ENCODE measurements at places on chromosomes 4 and X.

DNA sequence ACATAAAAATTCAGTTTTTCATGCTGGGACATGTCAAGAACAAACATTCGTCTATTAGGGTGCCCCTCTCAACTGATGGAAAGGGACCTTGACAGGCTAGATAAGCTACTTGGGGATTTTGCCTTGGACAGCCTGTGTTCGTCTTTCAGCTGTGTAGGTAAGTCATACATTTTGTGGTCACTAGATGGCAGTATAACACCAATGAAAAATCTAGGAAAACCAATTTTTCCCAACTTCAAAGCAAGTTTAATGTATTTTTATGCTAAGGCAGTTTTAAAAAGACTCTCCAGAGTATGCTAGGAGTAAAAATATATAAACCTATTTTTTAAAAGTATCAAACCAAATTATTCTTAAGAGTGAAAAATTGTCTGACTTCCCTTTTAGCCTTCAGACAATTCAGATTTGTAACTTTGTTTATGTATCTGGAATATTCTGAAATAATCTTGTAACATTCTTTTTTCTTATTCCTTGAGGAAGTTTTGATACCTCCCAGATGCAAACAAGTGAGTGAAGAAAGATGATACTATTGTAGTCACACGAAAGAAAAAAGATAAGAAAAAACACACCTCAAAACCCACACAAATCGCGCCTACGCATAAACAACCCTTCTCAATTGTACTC lies 158.3 kb downstream of the CPE start:
- no peak for DNase-seq

DNA sequence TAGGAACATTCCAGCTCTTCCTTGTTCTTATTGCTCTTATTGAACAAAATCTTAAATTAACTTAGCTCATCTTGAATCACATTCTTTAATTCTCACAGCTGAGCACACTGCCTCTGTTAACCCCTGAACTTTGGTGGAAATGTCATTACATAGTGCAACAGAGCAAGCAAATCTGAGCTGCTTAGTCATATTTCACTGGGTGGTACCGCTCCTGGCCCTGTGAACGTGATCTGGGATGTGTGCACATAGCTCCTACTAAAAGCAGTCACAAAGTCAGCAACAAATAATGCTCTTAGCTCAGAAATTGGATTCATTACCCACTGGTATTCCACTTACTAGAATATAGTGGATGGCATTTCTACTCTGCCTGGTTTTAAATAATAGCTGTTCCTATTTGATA lies 27.9 kb downstream of the ARHGEF6 start:
- no peak for DNase-seq

DNA sequence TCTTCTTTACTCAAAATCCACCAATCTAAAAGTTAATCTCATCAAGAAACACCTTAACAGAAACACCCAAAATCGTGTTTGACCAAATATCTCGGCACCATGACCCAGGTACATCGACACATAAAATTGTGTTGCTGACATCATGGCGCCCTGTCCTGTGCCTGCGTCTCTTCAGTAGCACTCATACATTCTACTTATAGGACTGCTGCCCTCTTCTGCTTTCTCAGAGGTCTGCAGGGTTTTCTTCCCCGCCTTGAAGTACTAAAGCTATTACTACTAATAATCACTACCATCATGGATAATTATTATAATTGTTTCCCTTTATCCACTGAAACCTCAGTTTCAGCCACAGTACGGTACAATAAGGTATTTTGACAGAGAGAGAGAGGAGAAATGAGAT lies 1403.1 kb upstream of the TENM3 start:
- DNase-seq, result no peak

- DNase-seq, result no peak
Observed at GRCh38 chr4:16992566-16993225, 94.3 kb upstream of the LDB2 start.

GRCh38 chr4:124035364-124036041 lies 638.9 kb downstream of the SPRY1 start:
- no peak for DNase-seq

GRCh38 chr4:21410372-21410771 lies 538.2 kb downstream of the KCNIP4 start:
- DNase-seq, result no peak

GRCh38 chr4:36392024-36392423 lies 110.6 kb downstream of the DTHD1 start:
- DNase-seq, result no peak

DNA sequence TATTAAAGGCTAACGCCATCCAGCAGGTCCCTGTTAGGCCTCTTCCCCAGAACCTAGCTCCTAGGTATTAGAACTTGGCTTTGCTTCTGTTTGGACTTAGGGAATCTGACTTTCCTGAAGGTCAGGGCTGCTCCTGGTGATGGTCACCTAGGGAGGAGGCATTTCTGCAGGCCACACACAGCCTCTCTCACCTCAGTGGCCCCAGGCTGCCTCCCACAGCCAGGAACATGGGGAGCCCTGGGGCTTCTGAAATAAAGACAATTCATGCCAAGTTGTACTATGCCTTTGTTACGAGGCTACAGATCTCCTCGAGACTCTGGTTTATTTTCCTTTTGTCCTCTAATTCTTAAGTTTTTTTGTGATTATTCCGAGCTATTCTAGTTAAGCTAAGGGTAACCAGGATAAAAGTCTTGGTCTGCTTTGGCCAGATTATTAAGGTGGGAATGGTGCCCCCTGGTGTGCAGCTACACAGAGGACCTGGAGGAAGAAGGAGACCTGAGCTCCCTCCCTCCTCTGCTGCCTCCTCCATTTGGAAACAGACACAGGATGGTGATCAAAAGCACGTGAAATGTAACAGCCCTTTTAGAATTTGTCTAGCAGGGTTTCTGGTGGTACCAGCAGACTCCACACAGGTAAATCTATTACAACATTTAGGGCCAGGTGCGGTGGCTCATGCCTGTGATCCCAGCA lies 131.0 kb downstream of the DCLK2 start:
- DNase-seq, result no peak

GRCh38 chrX:49760290-49760890 lies 64.6 kb upstream of the PAGE1 start:
- no peak for DNase-seq

DNA sequence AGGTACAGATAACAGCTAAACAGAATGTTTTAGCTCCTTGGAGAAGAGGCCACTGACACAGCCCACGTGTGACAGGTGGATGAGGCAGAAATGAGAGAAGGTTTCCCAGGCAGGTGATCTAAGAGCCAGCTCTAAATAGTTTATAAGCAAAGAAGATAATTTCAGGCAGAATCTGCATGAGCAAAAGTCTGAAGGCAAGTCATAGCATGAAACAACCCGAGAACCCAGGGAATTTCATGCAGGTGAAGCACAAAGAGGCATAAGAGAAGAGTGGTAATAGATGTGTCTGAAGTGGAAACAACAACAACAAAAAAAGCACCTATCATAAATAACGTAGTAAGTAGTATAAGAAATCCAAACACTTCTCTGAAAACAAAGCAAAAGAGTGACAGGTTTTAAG lies 275.8 kb upstream of the CPEB2 start:
- DNase-seq, result no peak

- DNase-seq, result peak; percentile 54
Observed at GRCh38 chr4:153541456-153542096, 75.4 kb downstream of the TMEM131L start.

DNA sequence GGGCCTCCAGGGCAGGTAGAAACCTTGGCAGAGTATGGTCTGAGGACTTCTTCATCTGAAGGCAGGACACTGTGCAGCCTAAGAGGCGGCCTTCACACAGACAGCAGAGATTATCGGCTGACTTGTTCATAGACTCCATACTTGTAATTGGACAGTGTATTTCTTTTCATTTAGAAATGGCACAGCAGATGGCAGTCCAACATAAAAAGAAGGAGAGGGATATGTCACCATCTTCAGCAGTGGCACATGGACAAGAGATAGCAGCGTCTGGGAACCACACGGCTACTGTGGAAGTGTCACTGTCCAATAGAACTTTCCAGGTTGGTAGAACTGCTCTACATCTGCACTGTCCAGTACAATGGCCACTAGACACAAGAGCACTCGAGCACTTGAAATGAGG lies 21.7 kb upstream of the GEMIN8 start:
- DNase-seq, result no peak

- DNase-seq, result no peak
Observed at GRCh38 chr4:153594210-153594609, 89.9 kb upstream of the TLR2 start.

- no peak for DNase-seq
Observed at GRCh38 chrX:138487866-138488265, 223.7 kb downstream of the FGF13 start.

DNA sequence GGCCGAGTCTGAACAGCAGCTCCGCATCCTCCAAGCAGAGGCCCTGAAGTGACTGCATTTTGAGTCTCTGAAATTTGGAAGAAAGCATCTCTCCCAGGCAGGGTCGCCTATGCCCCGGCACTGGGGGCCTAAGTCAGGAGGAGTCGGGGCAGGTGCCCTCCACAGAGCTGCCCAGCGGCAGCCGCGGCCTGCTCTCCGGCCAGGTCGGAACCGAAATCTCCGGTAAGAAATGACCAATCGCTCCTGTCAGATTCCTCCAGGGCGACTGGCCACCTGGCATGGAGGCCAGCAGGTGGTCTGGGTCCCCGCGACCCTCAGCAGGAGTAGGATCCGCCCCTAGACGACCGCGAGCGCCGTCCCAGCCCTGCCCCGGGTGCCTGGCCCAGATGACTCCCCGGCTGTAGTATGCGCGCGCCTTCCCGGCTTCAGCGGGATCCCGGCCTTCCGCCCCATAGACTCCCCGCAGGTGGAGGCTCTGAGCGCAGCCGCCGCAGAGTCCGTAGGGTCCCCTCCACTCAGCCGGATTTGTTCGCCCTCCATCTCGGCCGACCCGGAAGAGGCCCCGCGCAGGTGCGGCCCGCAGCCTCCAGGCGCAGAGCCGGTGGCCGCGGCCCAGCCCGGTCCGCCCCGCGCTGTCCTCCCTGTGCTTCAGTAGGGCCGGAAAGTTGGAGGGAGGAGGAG lies 1.5 kb downstream of the NKX1-1 start:
- no peak for DNase-seq

GRCh38 chr4:8891255-8891645 lies 19.6 kb upstream of the HMX1 start:
- DNase-seq, result no peak

DNA sequence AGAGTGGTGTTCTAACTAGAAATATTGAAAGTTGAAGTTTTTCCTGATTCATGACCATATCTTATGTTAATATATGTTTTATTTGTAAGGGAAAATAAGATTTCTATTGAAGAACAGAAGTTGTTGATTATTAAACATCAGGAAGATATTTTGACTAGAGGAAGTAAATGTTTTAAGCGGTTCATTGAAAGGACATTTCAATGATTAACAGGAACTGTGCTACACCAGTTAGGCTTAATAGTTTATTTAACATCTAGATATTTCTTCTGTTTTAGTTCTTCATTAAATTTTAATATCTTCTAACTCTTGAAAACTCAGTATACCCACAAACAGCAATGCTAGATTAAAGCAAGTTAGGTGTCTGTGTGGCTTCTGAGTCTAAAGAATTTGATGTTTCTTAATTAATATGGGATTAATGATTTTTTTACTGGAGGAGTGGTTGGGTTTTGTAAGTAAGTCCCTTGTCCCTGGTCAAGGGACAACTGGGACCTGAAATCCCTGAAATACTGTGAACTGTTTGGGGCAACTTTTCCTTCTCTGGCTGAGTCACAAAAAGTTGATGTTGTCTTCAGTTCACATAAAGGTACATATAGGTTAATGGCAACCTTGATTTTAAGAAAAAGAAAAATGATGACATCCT lies 42.9 kb upstream of the CYP4V2 start:
- no peak for DNase-seq

GRCh38 chr4:184684491-184685189 lies 35.1 kb downstream of the PRIMPOL start:
- no peak for DNase-seq

GRCh38 chrX:134714633-134715110 lies 56.4 kb upstream of the PLAC1 start:
- DNase-seq, result no peak

DNA sequence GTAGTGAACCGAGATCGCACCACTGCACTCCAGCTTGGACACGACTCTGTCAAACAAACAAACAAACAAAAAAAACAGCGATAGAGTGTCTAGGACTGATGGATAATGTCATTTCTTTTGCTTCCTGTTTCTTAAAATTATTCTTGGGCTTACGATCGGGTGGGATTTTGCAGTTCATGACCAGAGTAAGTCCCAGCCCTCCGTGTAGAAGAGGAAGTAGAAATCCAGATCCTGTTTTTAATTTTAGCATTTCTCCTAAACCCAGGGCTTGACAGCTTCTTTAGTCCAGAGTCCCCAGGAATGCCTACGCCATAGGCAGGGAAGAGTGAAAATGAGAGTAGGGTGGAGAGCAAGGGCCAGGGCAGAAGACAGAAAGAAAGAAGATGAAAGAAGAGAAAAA lies 94.3 kb downstream of the HPRT1 start:
- no peak for DNase-seq

- DNase-seq, result peak; percentile 11
Observed at GRCh38 chr4:123939621-123940020, 543.0 kb downstream of the SPRY1 start.

- DNase-seq, result no peak
Observed at GRCh38 chr4:111359602-111360001, 736.7 kb upstream of the PITX2 start.

- DNase-seq, result no peak
Observed at GRCh38 chr4:8272472-8273428, 3.2 kb downstream of the HTRA3 start.

GRCh38 chrX:153573984-153574383 lies 25.0 kb downstream of the CCNQ start:
- no peak for DNase-seq

DNA sequence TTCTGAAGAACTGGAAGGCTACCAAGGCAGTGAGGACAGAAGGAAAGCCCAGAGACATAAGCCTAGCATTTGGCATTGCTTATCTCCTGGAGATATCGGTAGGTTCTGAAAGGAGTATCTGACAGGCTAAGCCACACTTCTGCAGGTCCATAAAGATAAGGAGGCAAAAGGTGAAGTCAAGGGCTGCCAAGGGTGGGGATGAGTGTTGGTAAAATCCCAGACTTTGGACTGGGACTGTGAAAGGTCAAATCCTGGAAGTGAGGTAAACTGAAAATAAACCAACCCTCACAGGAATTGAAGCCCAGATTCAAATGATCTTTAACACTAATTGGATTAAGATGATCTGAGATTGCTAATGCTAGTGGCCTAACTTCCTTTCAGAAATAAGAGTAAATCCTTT lies 27.4 kb downstream of the GK start:
- no peak for DNase-seq

Measured in H54 (cell line).